ENCODE measurements at places on chromosomes 3 and 15.
A peak's percentile ranks its signal among the peaks of the same experiment; 100 is the strongest.

- no peak for DNase-seq
These were observed 81.6 kb upstream of the LRRFIP2 start for GRCh38 chr3:37255990-37256308.

DNA sequence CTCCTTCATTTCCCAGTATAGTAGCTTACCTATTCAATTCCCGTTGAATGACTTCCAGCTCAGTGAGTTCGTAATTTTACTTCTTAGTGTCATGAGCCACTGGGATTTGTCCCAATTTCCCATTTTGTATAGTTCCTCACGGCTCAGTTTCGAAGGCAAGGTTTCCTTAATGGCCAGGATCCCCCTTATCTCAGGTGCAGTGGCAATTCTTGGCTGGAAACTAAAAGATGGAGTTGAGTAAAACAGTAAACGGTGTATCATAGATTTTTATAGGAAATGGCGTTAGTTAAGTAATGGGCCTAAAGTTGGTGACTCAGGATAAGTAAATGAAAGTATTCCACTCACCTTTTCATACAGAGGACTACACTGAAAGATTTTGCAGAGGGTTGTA, 522 bp upstream of the LMLN start:
- no peak for DNase-seq

DNA sequence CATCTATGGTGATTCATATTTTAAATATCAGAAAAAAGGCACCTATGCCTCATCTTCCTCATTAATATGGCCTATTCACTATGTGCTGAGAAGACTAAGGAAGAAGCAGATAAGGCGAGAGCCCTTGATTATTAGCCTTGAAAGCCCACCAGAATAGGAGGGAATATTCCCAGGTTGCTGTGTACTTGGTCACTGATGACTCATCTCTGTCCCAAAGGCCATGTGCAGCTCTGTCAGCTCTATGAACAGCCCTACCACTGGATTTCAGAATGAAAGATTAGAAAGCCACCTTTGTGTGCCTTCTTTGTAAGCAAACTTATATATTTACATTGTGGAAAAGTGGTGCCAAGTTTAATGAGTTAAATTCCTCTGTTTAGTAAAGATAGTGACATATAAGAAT, 211.5 kb downstream of the NFKBIZ start:
- DNase-seq = no peak

DNA sequence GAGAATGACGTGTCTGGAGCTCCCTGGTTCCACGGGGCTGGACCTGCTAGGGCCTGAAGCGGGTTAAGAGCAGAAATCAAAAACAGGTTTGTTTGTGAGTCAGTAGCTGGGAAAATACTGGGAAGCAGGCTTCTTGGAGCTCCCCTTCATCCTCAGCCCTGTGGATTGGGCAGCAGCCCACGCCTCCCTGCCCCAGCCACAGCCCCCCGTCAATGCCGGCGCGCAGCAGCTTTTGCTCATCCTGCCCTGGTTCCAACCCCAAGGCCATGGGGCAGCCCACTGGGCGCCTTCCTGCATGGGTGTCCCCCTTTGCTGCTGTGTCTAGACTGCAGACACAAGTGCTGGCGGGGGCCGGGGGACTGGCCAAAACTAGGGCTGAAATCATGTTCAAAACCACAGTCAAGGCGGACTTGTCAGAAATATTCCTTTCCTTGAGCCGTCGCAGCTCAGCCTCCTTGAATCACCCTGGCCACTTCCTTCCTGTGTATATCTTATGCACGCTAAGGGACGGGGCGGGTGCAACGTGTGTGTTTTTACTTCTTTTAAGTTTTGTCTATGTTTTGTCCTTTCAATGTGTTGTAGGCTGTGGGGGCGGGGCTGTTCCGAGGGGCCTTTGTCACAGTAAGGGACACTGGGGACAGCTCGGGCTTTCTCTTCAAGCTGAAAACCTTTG, 108.1 kb downstream of the KLF13 start:
- DNase-seq = no peak

DNA sequence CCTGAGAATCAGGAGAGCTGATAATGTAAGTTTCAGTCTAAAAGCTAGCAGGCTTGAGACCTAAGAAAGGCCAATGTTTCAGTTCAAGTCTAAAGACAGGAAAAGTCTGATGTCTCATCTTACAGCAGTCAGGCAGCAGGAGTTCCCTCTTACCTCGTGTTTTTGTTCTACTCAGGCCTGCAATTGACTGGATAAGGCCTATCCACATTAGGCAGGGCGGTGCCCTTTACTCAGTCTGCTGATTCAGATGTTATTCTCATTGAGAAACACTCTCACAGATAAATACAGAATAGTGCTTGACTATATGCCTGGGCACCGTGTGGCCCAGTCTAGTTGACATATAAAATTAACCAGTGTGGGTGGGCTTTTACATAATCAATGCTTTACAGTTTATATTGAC, 122.4 kb downstream of the NR1D2 start:
- no peak for DNase-seq

DNA sequence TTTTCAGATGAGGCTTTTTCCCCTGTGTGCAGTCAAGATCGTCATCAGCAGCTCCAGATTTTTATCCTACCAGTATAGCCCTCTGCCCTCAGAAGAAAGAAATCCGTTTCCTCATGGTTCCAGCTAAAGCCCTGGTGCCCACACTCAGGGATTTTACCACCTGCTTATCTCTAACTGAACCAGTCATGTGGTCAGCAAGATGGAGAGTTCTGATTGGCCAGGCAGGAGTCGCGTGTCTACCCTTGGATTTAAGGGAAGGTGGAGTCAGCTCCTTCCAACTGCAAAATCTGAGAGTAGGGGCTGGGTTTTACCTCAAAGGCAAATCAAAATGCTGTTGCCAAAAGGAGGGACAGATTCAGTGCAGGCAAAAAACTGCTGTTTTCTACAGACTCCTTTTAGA, 135.3 kb downstream of the LRTM1 start:
- no peak for DNase-seq

DNA sequence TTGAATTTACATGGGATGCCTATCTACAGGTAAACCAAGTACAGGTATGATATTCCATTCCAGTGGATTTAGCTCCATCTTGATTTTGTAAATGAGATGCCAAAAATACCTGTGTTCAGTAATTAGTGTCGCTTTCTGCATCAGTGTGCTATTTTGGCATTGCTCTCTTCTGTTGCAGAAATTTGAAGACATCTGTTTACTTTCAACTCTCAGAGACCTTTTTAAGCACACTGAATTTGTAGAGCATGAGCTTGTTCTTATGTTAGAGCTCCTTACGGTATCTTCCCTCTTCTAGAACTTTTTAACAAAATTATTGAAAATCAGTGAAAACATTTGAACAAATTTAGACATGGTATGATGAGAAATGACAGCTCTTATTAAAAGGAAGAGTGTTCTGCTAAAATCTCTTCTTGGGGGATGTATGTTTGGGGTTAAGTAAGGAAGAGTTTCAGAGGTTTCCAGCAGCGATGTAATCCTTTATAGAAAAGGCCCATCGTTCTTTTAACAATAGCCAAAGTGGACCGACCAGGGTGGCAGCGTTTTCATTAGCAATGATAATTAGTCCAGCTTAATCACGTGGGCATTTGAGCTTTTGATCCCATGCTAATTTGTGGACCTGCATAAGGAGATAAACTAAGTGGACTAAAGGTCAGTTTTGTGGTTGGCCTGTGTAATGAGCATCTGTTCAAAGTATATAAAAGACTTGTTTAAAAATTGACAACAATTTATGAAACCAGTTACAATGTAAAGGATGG, 385.4 kb downstream of the PTPRG start:
- DNase-seq = no peak

GRCh38 chr3:13018043-13018451, 55.2 kb downstream of the IQSEC1 start:
- DNase-seq = no peak

DNA sequence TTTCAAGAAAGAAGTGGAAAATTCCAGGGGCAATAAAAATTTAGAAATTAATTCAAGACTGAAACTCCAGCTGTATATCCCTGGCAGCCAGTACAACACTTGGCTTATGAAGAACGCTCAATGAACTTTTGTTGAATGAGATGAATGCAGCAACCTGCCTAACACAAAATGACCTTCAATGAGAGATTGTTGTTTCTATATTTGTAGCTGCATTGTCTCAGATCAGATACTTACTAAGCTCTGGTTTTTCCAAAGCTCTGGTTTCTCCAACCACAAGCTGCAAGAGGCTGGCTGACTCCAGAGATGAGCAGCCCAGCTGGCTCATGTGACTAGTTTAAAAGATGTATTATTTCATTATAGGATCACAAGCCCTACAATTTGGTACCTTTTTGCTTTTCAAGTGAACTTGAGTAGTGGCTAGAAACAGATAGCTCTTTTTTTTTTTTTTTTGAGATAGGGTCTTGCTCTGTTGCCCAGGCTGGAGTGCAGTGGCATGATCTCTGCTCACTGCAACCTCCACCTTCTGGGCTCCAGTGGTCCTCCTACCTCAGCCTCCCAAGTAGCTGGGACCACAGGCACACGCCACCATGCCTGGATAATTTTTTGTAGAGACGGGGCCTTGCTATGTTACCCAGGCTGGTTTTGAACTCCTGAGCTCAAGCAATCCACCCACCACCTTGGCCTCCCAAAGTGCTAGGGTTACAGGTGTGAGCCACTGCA, 57.4 kb downstream of the UMPS start:
- peak; percentile 77 for DNase-seq

- DNase-seq = no peak
These were observed 36.9 kb downstream of the DNASE1L3 start for GRCh38 chr3:58173669-58174398.

DNA sequence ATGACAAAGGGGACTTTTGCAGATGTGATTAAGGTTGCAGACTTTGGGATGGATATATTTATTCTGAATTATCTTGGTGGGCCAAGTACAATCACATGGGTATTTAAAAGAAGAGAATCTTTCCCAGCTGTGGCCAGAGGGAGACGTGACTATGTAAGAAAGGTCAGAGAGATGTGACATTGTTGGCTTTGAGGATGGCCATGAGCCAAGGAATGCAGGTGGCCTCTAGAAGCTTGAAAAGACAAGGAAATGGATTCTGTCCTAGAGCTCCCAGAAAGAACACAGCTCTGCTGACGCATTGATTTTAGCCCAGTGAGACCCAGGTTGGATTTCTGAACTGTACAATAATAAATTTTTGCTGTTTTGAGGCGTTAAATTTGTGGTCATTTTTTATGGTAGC, 616.0 kb upstream of the TBL1XR1 start:
- no peak for DNase-seq

DNA sequence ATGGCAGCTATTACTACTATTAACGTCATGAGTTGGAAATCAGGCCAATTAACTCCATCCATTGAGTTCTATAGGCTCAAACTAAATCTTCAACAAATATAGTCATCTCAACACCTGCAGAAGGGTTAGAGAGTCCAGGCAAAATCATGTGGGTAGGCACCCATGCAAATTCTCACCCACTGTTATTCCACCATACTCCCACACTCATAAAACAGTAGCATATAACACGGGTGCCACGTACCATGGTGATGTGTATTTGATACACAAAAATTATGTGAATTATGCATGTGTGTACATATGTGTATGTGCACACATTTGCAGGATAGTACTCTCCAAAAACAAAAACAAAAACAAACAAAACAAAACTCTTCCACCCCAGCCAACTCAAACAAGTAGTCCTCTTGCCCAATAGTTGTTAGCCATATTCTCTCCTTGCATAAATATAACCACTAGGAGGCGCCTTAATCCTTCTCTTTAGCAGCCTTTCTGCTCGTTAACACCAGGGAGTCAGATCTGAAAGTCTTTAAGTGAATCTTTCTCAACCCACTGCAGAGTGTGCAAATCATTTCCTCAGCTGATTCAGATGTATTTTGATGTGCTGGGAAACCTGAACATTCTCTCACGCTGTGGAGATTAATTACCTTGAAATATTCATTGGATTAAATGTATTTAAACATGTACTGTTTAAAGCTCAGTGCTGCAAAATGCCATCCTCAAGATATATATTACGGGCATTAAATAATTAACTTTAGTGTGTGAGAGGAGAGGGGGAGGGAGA, 38.0 kb upstream of the COPB2 start:
- peak; percentile 85 for DNase-seq

GRCh38 chr3:37236024-37236423, 61.6 kb upstream of the LRRFIP2 start:
- no peak for DNase-seq

DNA sequence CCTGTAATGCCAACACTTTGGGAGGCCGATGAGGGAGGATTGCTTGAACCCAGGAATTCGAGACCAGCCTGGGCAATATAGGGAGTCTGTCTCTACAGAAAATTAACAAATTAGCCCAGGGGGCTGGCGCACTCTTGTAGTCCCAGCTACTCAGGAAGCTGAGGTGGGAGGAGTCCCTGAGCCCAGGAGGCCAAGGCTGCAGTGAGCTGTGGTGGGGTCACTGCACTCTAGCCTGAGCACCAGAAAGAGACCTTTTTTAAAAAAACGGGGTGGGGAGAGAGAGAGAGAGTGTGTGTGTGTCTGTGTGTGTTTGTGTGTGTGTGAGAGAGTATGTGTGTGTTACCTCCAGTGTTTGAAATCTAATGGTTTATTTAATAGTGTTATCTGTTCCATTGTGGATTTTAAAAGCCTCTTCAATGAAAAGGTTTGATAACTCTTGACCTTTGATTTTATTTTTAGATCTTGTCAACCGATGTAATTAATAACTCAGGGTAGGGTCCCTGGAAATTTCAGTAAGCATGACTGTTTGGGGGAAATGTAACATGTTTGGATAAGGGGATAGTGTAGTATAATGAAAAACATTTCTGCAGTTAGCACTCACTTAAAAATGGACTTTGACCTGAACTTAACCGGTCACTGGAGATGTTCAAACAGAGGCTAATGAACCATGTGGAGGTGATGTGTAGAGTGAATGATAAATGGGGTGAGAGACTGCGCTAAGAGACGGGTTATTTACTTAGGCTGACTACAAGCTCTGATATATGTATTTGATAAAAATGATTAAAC, 29.7 kb downstream of the LRCH3 start:
- DNase-seq = no peak

- peak; percentile 42 for DNase-seq
These were observed 273.3 kb downstream of the RPLP1 start for GRCh38 chr15:69725957-69726356.

DNA sequence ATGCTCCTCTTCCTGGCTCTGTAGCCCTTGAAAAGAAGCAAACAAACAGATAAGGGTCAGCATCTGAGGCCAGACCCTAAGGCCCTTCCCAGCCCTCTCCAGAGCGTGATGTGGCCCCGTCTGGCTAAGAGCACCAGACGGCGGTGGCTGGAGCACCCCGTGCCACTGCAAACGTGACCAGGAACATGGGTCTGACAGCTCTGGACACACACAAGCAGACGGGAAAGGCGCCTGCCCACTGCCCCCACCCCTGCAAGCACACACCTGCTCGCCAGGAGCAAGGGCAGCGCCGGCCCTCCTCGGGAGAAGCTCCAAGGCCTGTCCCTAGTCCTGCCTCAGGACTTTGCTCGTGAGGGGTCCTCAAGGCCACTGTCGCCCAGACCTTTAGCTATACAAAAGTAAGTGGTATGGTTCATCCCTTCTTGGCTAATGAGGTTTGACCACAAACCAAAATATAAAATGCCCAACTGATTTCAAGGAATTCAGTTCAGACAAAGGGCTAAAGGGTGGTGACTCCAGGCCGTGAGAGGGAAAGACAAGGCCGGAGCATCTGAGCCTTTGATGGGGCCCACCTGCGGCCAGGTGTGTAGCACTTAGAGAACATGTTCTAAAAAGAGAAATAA, 90.4 kb downstream of the XXYLT1 start:
- DNase-seq = no peak

GRCh38 chr3:71707595-71707994, 17.6 kb downstream of the EIF4E3 start:
- no peak for DNase-seq

GRCh38 chr3:37963016-37963415, 27.6 kb upstream of the VILL start:
- no peak for DNase-seq

All from globus pallidus (tissue), 1 donor.